Immature natural killer cell (primary cell): ENCODE measurements at places on chromosomes 4 and X. TPM values are rescaled to one million over a fixed set of nuclear protein-coding genes. Genes with fewer than 3 reads are reported as not detected.

- DNase-seq, result no peak
Observed at GRCh38 chr4:185278716-185279115, 69.3 kb downstream of the SNX25 start.

DNA sequence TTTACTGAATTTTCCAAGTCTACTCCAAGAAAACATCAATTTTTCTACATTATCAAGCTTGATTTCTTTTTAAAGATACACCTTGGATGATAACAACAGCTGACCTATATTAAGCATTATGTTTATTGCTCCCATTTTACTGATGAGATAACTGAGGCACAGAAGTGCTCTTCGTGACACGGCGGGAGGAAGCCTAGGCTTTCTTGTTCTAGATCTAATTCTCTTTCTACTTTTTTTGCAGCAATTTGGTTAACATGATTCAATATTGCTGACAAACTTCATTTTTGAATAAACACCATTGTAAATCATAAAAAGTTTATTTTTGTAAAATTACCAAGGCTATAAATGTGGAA, 33.8 kb downstream of the BBS12 start:
- no peak for DNase-seq

DNA sequence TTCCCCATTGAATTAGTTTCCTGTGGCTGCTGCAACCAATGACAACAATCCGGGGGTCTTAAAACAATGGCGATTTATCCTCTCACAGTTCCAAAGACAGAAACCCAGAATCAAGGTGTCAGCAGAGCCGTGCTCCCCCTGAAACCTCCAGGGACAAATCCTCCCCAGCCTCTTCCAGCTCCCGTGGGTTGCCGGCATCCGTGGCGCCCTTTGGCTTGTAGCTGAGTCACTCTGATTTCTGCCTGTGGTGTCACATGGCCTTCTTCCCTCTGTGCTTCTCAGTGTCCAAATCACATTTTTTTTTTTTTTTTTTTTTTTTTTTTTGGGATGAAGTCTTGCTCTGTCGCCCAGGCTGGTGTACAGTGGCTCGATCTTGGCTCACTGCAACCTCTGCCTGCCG, 64.5 kb upstream of the STX18 start:
- no peak for DNase-seq

DNA sequence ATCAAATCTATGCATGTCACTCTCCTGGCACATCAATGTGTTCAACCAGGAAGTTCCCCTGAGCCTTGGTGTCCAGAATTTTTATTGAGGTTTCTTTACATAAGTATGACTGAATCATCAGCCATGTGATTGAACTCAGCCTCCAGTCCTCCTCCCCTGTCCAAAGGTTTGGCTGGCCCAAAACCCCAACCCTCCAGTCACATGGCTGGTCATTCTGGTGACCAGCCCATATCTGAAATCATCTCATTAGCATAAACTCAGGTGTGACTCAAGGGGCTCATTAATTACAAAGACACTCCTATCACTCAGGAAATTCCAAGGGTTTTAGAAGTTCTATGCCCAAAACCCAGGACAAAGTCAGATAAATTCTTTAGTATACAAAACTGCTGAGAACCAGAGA, 20.6 kb upstream of the SUPT20HL2 start:
- DNase-seq, result no peak

GRCh38 chr4:106316773-106317409, 541 bp downstream of the AIMP1 start:
- no peak for DNase-seq

DNA sequence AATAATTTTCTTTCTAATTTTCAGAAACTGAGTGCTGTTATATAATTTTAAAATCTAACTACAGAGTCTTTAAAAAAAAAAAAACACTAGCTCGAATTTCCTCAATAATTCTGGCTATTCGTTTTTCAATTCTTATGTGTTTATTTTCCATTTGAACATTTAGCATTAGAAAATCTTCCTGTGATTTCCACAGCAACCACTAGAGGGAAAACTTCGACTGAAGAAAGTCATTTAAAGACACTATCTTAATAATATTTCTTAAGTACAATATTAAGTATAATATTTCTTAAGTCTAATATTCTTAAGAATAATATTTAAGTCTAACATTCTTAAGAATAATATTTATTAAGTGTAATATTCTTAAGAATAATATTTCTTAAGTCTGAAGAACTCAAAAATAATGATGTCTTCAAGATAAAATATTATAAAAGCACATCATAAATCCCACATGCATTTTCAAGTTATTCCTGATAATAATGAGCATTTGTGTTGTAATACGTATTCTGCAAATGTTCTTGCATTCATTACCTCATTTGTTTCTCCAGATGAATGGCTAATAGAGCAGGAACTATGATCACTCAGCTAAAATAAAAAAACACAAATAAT, 118.4 kb upstream of the WDR17 start:
- DNase-seq, result no peak

GRCh38 chr4:98908182-98908581, 20.8 kb downstream of the EIF4E start:
- DNase-seq, result no peak

DNA sequence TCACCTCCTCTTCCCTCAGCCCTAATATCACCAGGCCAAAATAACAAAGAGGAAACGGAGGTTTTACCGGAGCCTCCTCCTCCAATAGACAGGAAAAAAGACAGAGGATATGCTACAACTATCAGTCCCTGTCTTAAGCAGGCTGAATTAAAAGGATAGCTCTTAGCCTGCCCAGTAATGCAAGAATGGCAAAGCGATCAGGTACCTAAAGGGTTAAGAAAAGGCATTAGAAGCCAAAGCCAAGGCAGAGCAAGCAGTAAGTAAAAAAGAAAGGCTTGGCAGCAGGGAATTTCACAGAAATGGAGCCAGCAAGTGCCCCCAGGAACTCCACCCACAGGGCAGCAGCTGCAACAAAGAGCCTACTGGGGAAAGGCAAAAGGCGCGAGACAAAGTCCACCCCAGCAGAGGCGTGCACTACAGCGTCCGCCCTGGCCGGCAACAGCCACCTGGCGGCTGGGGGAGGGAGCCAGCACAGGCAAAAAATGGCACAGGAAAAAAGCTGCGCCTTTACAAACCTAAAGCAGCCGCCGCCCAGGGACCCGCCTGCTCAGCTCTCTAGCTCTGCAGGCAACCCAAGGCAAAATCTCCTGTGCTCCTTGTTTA, 220.6 kb upstream of the ZC4H2 start:
- no peak for DNase-seq

DNA sequence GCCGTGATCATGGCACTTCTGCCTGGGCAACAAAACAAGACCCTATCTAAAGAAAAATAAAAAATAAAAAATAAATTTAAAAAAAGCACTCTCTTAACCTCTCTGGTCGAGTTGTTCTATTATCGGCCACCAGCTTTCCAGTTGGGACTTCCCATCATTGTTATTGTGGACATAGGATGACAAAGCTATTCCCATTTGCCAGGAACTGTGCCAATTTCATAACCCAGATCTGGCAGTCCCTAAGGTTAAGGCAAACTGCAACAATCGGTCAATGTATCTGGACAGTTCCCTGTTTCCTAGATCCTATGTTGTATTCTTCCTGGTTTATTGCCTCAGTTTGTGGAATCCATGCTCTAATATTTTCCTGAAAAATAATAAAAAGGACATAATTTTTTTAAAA, 17.8 kb upstream of the ANXA5 start:
- DNase-seq, result no peak

DNA sequence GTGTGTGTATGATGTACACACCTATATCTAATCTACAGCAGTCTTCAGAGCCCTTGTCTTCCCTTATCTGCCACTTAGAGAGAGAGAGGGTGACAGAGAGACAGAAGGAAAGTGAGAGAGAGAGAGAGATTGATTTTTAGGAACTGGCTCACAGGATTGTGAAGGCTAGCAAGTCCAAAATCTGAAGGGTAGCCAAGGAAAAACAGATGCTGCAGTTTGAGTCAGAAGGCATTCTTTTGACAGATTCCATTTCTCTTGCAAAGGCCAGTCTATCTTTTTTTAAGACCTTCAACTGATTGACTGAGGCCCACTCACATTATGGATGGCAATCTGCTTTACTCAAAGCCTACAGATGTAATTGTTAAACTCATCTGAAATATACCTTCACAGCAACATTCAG, 664.0 kb upstream of the IGFBP7 start:
- no peak for DNase-seq

- no peak for DNase-seq
Observed at GRCh38 chr4:145868637-145869409, 69.8 kb downstream of the ZNF827 start.

DNA sequence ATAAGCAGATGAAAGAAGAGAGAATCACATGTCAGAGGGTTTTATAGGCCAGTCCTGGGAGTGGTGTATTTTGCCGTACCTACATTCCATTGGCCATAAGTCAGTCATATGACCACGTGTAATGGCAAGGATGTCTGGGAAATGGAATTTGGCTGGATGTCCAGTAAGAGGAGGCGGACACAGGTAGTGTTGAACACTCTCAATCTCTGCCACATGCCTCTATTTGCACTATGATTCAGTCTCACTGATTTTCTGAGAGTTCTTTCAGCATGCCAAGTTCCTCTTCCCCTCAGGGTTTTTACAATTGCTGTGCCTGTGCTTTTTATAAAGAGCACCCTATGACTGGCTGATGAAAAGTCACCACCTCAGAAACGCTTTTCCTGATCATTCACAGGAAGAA, 164.2 kb upstream of the GPR101 start:
- DNase-seq, result no peak

DNA sequence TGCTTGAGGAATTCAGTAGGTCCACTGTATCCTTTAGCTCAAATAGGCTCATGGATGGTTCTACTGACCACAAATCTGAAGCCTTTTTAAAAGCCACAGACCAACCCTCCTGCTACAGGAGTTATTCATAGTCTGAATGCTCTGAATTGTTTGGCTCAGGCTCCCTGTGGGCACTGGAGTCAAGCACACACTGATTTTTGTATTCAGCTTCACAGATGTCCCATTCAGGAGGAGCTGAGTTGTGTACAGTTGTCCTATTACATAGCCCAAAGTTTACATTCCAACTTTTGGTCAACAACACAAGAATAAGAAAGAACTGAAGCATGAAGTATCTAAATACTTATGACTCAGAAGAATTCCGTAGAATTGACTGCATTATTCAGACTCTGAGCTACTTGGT, 243.9 kb downstream of the UNC5C start:
- no peak for DNase-seq

DNA sequence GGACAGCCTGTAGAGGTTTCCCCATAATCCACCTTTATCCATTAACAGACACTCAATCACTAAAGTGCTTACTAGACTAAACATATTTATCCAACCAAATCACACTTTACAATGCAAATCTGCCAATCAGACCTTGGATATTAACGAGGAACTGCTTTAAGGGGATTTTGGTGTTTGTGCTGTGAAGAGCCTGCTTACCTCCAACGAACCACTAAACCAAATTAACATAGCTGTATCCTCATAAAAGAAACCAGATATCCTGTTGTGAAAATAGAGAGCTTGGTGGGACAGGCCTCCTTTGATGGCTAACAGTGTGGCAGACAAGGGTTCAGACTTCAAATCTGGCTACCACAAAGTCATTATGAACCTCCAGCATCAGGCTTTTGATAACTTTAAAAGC, 252.6 kb upstream of the HAND2 start:
- no peak for DNase-seq

GRCh38 chr4:25703731-25704388, 48.2 kb downstream of the SLC34A2 start:
- no peak for DNase-seq

DNA sequence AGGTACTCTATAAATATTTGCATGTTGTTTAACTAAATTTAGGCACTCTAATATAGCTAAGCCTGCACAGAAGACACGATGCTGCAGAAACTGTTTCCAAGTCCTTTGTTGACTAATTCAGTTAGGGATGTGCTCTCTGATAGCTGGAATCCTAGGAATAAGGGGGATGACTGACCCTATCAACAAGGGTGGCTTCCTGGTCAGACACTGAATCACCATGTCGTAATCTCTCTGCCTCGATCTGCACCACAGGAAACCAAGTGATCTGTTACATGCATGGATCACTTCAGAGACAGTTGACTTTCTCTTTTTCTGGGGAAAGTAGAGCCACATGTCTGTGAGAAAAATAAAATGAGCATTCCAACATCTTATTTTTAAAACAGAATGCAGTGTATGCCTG, 169.1 kb downstream of the GUCY2F start:
- DNase-seq, result no peak

GRCh38 chr4:41098093-41099048, 116.0 kb downstream of the APBB2 start:
- no peak for DNase-seq

DNA sequence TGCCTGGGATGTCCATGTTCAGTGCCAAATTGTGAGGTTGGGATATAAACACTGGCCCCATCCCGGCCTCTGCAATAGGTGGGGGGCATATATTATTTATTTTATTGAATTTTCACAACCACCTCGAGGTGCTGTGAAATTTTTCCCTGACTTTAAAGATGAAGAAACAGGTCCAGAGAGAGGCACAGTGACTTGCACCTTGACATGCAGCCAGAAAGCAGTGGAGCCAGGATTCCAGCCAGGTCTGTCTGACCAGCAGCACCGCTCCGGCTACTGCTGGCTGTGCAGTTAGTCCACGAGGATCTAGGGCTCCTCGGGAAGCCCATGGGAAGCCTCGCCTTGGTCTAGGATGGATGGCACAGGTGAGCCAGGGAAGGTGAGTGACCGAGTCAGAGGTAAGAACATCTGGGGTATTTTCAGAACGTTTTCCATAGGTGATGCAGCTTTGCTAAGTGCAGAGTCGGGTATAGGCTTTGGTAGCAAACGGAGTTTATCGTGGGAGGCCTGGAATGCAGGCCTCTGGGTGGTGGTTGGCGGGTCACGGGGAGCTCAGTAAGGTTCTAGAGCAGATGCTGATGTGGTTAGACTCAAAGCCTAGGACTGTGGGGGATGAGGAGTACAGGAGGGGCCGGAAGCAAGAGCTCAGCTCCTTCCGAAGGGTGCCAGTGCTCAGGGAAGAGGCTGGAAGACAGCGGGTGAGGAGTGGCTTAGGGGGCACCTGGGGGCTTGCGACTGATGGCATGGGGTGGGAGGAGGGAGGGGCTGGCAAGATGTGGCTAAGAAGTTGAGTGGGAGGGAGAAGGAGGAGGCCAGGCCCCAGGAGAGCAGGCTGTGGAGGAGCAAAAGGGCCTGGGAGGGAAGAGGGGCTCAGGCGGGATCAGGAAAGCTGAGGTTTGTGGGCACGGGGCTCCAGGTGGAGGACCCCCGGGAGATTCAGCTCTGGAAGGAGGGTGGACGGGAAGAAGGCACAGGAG, 107.7 kb upstream of the LRPAP1 start:
- DNase-seq, result no peak

Gene TAF7L
- polyA plus RNA-seq, result not detected

Gene SPP1
- not detected for polyA plus RNA-seq

Gene RHOXF1
- not detected for polyA plus RNA-seq

Gene SLC10A4
- polyA plus RNA-seq, result not detected

Gene HDX
- polyA plus RNA-seq, result 1.5 TPM

Gene SERPINA7
- polyA plus RNA-seq, result not detected

Gene MAGEA9B
- polyA plus RNA-seq, result not detected

Gene RNF150
- polyA plus RNA-seq, result not detected

Gene OTUD6A
- polyA plus RNA-seq, result not detected

Gene TSPAN7
- polyA plus RNA-seq, result 0.61 TPM

Gene AMBN
- polyA plus RNA-seq, result not detected

Gene TLR1
- 24.7 TPM for polyA plus RNA-seq
